ENCODE measurements at places on chromosomes 7 and 10.
A peak's percentile ranks its signal among the peaks of the same experiment; 100 is the strongest.

GRCh38 chr10:27503498-27504006 is 552 bp upstream of the RAB18 start:
- no peak for DNase-seq

- no peak for DNase-seq
Observed at GRCh38 chr7:10821156-10821555, 152.5 kb upstream of the PHF14 start.

DNA sequence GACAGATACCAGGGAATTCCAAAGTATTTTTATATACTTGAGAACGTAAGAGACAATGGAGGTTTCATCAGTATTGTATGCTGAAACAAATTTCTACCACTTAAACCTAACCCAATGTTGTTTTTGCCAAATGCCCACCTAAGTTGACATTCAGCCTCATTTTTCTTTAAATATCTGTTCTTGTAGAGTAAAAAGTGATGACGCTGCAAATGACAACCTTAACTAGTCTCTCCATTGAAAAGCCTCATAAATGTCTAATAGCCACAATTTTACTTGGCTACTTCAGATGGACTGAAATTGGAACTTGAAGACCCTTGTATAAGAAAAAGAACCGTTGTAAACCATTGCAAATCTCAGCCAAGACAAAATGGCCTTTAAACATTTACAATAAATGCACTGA is 176.9 kb downstream of the CRPPA start:
- no peak for DNase-seq

- DNase-seq, result no peak
Observed at GRCh38 chr7:42552227-42552626, 315.2 kb upstream of the GLI3 start.

DNA sequence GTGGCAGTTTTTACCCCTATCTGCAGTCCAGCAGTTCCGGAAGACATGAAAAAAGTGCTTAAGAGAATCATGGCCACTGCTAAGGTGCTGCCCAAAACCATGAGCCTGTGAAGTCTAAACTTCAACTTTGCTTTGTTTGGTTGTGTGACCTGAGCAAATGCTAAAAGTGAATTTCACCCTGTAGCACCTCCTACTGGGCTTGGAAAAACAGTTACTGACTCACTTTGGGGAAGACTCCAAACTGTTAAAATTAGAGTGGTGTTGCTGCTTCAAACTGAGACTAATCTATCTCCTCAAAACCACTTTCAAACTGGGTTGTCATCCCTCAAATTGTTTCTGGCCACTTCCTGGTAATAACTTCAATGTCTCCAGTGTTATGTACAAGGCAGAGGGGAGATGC is 21.3 kb downstream of the MKX start:
- DNase-seq, result no peak

GRCh38 chr10:130770018-130770630 is 541.4 kb downstream of the TCERG1L start:
- no peak for DNase-seq

GRCh38 chr7:91288208-91288824 is 24.1 kb downstream of the FZD1 start:
- no peak for DNase-seq

- no peak for DNase-seq
Observed at GRCh38 chr7:24914465-24914859, 65.5 kb downstream of the OSBPL3 start.

GRCh38 chr7:16233517-16233916 is 187.8 kb downstream of the CRPPA start:
- no peak for DNase-seq

- no peak for DNase-seq
Observed at GRCh38 chr7:139950881-139951525, 111.7 kb downstream of the PARP12 start.

DNA sequence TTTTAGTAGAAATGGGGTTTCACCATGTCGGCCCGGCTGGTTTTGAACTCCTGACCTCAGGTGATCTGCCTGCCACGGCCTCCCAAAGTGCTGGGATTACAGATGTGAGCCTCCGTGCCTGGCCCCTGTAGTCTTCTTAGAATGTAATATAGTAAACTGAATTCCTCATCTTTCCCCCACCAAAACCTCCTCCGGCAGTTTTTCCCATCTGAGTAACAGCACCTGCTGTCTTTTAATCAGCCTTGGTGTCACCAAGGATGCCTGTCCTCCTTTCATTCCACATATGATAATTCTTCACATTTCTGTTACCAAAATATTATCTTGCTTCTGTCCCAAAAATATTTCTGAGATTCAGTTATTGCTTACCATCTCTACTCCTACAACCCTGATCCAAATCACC is 80.2 kb downstream of the ZEB1 start:
- no peak for DNase-seq

- DNase-seq, result no peak
Observed at GRCh38 chr10:32229170-32229569, 117.8 kb downstream of the EPC1 start.

DNA sequence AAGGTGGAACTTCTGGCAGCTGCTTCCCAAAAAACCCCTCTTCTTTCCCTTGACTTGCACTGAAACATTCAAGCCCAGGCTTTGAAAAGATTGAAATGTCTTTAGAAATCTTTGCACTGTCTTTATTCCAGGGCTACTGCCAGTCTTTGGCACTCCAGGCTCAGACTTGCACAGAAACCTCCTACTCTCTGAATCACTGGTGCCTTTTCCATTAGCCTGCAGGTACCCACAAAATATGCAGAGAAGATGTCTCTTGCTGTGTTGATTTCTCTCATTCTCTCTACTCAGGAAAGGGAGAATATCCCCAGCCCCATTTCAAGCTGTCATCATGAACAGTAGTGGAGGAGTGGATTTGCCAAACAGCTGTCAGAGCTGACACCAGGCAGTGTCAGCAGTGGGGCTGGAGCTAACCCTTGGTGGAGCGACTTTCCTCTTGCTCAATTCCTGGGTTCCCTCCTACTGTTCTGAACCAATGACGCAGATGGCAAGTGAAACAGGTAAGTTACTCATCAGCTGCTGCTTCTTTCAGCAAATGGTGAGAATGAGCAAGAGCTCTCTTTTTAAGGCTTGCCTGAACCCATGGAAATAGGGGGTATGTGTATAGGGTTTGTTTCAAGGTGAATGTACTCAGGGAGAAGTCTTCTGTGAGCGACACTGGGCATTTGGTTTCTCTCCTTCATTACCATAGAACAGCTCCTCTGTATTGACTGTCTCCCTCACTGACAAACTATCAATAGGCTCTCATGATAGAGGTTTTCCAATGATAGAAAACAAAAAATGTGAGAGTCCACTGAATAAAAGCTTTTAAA is 362.4 kb downstream of the ADRA2A start:
- no peak for DNase-seq

DNA sequence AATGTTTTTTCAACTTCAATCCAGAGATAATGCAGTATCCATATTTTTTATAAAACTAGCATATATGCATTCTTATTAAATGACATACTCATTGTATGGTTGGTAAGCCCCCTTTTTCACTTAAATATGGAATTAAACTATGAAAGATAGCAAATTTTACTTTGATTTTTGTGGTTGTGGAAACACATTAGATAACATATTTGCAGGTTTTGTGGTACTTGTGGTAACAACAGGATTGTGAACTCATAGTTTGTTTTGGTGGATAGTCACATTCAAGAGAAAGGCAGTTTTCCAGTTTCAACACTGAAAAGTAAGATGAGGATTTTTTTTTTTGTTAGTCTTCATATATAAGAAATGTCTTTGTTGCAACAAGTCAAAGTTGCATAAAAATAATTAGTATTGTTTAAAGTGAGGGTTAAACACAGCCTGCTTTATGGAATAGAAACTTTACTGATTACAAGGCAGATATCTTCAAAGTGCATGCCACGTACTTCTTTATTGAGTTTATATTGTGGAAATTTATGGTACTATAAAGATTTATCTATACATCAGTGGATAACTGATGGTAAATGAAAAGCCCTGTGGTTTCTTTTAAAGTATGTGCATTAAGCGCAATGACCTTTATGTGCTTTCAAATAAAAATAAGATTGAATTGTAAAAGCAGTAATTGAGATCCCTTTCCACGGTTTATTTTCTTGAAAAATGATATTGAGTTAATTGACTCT is 39.7 kb upstream of the SEMA3D start:
- no peak for DNase-seq

- no peak for DNase-seq
Observed at GRCh38 chr10:6138456-6138855, 49.6 kb downstream of the RBM17 start.

GRCh38 chr7:98119256-98119918 is 12.7 kb downstream of the LMTK2 start:
- no peak for DNase-seq

- DNase-seq, result no peak
Observed at GRCh38 chr7:154817224-154817896, 185.6 kb downstream of the PAXIP1 start.

DNA sequence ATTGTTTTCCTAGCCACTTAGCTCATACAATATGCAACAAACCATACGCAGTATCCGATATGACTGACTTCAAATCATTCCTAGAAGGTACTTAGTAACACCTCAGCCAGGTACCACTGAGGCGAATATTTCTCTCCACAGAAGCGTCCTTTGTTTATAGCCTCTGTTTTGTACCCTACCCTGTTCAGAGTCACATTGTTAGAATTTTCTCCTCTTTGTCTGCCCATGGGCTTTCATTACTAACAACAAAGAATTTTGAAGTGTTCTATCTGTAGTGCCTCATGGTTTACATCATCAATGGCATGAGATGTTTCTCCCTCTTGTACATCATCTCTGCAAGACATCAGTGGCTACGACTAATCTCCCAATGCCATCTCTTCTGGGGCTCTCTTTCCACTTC is 212.4 kb upstream of the GLI3 start:
- DNase-seq, result no peak

DNA sequence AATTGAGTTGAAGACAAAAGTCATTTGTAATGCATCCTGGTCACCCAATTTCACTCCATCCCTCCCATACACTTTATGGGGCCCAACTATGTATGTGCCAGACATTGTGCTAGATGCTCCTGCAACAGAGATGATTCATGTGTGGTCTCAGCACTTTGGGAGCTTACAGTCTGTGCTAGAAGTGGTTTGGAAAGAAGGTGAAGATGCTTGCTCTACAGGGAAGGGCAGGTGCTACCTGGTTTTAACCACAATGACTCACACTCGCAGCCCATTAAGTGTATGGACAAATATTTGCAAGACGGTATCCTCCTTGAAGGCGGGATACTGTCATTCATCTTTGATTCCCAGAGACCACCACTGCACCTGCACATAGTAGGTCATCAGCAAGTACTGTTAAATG is 257.6 kb downstream of the OTUD1 start:
- no peak for DNase-seq

DNA sequence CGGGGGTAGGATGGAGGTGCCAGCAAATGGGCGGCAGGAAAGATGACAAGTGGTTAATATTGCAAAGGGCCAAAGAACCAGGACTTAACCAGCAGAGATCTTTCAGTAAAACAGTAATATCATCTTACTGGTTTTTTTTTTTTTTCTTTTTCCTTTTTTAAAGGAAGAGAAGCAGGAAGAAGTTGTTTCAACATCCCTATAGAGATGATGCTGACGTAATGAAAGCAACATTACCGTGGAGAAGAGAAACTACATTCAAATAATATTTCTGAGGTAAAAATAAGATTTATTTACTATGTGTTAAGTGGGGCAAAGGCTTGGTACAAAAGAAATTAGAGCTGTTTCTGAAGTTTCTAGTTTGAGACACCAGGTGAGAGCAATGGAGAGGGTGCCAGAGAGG is 11.0 kb downstream of the MINDY3 start:
- no peak for DNase-seq

GRCh38 chr10:127880557-127880956 is 12.2 kb downstream of the CLRN3 start:
- DNase-seq, result no peak

- DNase-seq, result no peak
Observed at GRCh38 chr10:131750973-131751826, 149.6 kb upstream of the PPP2R2D start.

GRCh38 chr10:33377658-33378025 is 43.2 kb upstream of the NRP1 start:
- no peak for DNase-seq

DNA sequence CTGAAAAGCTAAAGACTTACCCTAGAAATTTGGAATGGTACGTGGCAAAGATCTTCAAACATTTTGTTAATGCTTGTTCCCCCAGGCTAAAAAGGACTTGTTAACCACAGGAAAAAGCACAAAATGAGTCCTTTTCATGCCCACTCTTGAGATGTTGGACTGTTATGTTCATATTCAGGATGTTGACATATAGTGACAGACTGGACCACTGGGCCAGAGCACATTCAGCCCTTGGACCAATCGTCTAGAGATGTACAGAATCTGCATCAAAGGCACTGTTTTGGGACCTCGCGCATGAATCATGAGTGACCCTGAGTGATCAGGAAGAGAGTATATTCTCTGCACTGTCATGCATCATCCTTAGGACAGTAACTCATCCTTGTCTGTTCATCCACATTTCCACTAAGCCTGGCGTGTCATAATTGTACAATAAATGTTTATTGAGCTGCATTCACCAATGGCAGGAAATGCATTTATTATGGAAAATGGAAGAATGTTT is 25.3 kb downstream of the TARP start:
- no peak for DNase-seq

GRCh38 chr7:115024276-115024675 is 102.4 kb downstream of the MDFIC start:
- no peak for DNase-seq

DNA sequence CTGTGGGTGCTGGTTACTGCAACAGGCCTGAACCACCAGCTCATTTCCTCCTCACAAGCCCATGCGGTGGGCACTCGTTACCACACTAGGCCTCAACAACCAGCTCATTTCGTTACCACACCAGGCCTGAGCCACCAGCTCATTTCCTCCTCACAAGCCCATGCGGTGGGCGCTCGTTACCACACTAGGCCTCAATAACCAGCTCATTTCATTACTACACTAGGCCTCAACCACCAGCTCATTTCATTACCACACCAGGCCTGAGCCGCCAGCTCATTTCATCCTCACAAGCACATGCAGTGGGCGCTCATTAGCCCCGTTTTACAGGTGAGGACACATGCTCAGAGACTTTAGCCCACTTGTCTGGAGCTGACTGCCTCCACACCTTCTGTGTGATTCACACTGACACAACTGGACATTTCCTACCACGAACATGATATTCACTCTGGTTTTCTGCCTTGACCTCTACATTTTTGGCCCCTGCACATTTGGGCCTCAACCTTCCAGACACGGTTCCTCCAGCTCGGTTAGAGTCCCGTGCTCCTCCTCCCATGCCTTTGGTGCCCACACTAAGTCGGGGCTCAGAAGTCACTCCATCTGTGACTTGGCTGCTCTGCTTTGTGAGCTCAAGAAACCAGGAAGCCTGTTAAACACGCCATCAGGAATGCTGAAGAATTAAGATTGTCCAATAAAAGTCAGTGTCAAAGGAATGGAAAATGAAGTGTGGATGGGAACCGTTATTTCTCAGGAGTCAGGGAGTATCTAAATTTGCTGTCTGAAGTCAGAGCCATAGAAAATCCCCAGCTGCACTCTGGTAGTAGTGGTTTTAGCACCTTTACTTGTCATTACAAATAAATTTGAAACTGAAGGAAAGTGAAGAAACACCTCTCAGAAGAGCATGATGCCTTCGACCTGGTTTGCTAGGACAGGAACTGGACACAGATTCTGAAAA is 55.8 kb upstream of the LANCL2 start:
- peak; percentile 90 for DNase-seq

- DNase-seq, result no peak
Observed at GRCh38 chr7:48112401-48113165, 23.5 kb downstream of the UPP1 start.

- DNase-seq, result no peak
Observed at GRCh38 chr7:131342864-131343442, 15.3 kb downstream of the MKLN1 start.

GRCh38 chr10:7511612-7512011 is 100.8 kb upstream of the SFMBT2 start:
- no peak for DNase-seq

- DNase-seq, result no peak
Observed at GRCh38 chr10:61891906-61892585, 9.5 kb upstream of the ARID5B start.
